ENCODE measurements at places on chromosomes 1 and 21.

GRCh38 chr1:85297855-85298629, 21.6 kb upstream of the BCL10 start:
- DNase-seq: no peak

DNA sequence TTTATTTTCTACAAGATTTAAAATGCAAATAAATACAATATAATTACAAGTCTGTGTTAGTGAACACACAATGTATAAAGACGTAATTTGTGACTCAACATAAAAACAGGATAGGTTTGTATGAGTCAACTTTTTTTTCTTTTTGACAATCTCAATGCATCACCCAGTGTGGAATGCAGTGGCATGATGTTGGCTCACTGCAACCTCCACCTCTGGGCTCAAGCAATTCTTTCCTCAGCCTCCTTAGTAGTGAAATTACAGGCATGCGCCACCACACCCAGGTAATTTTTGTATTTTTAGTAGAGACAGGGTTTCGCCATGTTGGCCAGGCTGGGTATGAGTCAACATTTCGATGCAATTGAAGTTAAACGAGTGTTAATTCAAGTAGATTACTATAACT, 5.9 kb upstream of the SPRR2E start:
- no peak for DNase-seq

GRCh38 chr1:220426989-220427388, 100.9 kb upstream of the MARK1 start:
- DNase-seq: no peak

DNA sequence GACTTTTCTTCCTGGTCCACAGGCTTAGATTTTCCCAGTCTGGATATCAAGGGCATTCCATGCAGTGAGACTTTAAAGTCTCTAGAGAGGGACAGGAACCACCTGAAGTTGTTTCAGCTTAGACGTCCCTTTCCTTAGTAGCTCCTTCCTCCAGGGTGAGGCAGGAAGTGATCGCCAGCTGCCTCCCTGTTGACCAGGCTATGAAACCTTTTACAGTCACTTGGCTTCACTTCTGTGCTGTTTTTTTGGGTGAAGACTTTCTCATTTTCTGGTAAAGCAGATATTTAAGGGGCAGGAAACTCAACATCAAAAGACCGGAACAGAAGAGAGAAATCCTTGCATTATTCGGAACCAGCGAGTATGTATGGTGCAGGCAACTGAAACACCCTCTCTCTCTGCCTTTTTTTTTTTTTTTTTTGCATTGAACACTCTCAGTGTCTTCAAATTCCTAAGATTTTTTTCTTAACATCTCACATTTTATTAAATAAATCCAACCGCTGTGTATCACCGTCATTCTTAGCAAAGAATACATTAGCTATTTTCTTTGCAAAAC, 234.6 kb upstream of the IRF2BP2 start:
- no peak for DNase-seq

DNA sequence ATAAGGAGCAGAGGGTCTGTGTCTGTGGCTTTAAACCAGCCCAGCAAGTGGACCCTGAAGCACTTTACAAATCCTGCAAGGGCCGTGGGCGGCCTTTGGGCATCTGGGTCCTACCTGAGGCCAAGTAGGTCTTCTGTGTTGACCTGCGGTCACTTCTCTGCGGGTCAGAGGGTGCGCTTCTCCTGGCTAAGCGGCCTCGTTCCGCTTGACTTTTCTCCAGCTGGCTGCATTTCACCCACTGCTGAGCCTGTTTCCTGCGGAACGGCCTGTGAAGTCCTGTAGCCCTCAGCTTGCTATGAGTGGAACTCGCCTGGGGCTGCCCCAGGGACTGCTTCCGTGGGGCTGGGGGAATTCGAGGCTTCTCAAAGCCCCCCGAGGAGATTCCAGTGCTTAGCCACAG, 43.3 kb downstream of the SLC37A1 start:
- no peak for DNase-seq

DNA sequence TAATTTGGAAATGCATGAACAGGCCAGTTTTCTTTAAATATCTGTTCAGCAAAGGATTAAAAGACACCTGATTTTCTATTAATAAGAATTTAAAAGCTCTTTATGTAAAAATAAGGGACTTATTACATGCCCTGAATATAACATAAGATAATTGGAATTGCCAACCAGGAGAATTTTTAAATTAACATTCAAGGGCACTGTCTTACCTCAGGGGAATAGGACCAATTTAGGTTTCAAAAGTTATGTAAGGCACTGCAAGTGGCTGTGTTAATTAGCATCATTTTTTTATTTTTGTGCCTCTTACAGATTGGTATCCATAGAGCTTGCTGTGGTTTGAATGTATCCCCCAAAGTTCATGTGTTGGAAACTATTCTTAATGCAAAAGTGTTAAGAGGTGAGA, 1.3 kb upstream of the NEK2 start:
- DNase-seq: no peak

DNA sequence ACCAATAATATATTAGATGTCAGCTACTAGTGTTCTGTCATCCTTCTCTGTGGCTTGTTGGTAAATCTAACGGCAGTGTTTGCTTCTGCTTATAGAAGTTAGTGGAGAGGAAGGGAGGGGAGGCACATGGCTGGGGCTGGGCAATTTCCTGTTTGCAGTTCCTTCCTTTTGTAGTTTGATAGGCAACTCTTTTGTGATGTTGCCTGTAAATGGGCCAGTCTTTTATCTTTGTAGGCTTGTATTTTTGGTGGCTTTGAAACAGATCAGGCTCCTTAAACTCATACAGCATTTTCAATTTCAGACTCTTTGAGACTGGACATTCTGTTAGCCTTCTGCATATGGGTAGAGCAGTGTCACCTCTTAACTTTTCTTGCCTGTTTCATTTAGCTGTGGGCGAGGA, 48.1 kb downstream of the CDC14A start:
- no peak for DNase-seq

DNA sequence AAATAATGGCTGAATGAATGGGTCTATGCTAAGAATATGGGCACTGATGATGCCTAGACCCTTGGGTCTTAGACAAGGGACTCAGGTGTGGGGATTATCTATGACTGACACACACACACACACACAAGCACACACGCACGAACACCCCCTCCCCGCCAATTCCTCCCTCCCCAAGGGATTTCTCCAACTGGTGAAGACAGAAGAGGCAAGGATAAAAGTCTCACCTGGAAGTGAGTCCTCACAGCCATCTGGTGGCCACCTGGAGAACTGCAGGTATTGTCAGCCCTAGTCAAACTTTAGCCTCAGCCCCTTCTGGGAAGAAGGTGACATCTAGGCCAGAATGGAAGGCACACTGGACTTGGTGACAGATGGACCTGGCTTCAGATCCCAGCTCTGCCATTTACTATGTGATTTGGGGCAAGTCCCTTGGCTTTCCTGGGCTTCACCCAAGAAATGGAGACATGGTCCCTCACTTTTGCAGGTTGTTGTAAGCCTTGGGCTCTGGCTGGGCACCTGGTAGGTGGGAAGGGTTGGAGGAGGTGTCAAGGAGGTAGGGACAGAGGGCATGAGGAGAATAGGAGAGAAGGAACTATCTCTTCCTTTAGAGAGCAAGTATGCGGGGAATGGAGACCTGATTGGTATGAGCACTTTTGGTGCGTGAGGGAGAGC, 4.0 kb upstream of the GPR3 start:
- no peak for DNase-seq

DNA sequence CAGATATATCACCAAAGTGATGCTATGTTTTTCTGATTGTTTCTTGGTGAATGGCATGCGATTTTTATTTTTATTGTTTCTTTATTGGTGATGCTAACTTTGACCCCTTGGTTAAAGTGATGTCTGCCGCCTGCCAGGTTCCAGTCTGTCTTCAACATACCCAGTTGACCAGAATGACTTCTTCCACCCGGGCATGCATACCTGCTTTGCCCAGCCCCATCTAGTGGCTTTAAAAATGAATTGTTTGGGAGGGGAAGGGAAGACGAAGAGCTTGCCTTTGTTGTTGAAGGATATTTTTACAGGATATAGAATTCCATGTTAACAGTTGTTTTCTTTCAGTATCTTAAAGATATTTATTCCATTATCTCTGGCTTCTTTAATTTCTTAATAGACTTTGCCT, 65.1 kb downstream of the ATG4C start:
- no peak for DNase-seq

DNA sequence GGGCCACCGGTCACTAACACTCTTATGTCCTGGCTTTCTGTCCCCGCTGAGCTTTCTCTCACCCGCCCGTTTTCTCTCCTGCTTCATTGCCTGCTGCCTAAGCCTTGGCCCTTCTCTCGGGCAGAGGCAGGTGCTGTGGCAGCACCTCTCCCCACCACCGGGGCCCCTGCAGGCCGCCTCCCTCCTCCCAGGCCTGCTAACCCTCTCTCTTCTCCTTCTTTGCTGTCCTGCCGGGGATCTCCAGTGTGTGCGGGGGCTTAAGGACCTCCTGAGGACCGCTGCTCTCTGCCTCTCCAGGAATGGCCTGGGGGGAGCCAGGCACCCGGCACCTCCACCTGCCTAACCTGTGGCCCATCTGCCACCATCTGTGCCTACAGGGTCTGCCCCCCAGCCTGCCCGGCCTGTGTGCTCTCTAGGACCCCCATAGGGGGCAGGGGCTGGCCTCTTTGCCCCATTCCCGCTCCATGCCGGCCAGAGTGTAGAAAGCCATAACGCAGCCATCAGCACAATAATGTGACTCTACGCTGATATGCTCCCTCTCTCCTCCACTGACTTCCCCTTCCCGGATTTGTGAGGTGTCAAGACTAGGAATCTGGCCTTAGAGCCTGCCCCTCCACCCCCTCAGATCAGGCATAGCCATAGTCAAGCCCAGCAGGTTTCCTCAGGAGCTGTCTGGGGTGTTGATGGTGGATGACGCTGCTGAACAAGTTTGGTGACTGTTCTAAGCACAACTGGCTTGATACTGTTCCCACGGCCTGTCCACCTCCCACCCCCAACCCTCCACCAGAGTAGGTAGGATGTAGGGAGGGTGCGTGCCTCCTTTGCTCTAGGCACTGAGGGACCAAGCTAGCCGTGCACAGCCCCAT, 6.1 kb upstream of the SFN start:
- DNase-seq: no peak

DNA sequence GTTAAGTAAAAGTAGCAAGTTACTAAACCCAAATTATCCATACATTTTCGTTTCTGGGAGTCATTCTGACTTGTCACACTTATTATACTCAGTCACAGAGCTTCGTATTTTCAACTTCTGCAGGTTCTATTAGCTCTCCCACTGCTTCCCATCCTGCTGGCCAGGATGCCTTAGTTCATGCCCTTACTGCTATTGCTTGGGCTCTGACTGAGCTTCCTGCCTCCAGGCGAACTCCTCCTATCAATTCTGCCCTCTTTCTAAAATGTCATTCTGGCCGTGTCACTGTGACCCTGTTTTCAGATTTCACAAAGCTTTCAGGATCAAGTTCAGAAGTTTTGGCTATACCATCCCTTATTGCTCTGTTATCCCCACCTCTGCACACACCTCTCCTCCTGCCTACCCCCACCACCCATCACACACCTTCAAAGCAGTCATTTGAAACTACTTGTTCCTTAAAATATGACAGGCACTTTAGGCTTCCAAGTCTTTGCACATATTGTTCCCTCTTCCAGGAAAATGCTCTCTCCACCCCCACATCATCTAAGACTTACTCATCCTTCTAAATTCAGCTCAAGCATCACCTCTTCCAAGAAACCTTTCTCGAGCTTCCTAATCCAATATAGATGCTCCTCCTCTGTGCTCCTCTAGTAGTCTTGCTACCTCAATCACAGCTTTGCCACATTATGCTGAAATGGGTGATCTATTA, 278.0 kb downstream of the BRINP2 start:
- DNase-seq: no peak

GRCh38 chr1:239814306-239814881, 277.3 kb upstream of the FMN2 start:
- DNase-seq: no peak

DNA sequence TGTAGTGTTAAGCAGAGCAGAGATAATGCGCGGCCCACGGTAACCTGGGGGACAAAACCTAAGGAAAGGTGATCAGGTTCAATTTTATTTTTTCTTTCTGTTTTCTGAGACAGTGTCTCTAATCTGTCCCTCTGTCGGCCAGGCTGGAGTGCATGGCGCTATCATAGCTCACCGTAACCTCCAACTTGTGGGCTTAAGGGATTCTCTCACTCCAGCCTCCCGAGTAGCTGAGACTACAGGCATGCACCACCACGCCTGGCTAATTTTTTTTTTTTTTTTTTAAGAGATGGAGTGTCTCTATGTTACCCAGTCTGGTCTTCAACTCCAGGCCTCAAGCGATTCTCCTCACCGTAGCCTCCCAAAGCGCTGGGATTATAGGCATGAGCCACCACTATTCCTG, 724 bp upstream of the ANKRD35 start:
- DNase-seq: no peak

GRCh38 chr1:11575553-11575952, 78.7 kb downstream of the FBXO2 start:
- DNase-seq: no peak

DNA sequence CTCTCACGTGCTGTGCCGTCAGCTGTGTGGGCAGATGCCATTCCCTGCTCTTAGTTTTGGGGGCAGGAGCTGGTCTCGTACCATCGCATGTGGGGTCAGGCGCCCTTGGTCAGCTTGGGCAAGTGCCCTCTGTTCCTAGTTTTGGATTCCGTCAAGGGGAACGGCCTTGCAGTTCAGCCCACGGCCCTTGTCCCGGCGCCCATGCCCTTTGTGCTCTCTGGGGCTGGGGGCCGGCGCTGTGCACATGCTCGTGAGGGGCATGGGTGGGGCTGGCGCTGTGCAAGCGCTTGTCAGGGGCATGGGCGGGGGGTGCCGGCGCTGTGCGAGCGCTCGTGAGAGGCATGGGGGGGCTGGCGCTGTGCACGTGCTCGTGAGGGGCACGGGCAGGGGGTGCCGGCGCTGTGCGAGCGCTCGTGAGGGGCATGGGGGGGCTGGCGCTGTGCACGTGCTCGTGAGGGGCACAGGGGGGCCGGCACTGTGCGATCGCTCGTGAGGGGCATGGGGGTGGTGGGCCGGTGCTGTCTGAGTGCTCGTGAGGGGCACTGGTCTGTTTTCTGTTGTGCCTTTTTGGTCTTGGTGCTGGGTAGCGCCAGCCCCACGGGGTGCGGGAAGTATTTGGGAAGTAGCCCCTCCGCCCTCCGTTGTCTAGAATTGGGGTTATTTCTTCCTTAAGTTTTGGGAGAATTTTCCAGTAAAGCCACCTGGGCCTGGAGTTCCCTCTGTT, 29.5 kb upstream of the DIP2A start:
- no peak for DNase-seq

DNA sequence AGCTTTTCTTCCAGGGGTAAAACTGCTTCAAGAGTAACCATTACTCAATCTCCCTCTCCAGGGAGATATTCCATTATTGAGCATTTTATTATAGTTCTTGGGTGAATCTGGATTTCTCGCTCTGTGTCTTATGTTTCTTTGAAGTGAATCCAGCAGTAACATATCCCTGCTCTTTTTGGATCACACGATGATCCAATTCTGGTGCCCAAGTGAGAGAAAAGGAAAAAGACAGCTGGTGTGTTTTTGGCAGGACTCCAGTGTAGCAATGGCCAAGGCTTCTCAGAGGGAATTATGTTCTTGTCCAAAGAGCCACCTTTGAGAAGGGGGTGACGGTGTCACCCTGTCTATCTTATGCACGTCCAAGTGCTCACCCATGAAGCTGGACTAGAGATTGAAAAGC, 140.3 kb upstream of the ERRFI1 start:
- DNase-seq: peak; percentile 64

Data from cerebellar nuclear complex (tissue), 1 donor.